ENCODE measurements at places on chromosomes 6 and 20.

DNA sequence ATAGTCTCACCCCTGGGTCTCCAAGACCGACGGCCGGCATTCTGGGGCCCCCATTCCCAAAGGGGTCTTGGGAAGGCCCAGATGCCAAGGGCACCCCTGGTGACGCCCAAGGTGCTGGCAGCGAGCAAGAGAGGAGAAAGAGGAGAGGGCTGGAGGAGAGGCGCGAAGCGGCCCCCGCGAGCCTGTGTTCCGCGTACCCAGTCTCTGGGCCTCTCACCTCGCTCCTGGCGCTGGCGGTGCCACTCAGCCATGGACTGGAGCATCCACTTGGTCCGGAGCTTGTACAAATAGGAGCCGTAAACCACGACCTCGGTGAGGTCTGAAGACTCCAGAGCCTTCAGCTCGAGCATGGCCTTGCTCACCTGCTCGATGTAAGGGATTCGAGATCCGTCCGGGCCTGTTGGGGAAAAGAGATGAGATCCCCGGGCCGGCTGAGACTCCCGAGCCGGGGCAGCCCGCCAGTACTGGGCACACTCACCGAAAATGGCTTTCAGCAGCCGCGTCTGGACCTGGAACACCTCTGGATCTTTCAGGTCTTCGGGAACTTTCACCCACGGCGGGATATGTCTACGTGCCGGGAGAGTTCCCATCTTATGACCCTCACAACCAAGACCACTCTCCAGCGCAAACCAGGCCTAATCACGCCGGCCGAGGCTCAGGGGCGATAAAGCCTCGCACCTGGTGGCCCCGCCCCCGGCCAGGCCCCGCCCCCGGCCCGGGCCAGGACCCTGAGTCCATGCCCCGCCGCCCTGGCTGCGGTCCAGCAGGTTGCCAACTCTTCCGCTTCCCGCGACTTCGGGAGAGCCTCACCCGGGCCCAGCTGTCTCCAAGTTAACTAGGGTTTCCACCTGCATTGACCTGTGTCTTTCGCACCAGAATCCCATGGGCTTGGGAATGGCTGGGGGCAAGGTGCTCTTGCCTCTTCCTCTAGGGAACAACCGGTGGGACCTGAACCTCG lies at the start of gene DPPA5:
Gene DPPA5 (minus strand): TSS at position 641 of the 958 bp plus-strand sequence. CDS start 51 bp downstream, at position 590.
- DNase-seq, result no peak

DNA sequence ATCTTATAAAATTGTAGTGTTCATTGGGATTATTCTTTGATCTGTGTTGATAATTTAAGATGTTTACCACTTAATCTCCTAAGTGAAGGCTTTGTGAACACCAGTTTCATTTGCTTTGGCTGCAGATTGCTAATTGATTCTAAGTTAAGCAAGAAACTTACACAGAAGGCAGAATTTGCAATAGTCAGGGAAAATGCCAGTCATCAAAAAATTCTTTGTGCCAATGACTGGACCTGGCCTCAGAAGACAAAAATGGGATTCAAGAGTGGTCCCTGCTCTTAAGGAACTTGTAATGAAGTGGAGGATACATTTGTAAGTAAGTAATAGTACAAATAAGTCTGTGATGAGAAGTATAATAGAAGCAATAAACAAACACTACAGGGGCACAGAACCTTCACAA lies 63.3 kb upstream of the EXOC2 start:
- DNase-seq, result no peak

GRCh38 chr20:62046431-62046830 lies 19.2 kb downstream of the TAF4 start:
- no peak for DNase-seq

DNA sequence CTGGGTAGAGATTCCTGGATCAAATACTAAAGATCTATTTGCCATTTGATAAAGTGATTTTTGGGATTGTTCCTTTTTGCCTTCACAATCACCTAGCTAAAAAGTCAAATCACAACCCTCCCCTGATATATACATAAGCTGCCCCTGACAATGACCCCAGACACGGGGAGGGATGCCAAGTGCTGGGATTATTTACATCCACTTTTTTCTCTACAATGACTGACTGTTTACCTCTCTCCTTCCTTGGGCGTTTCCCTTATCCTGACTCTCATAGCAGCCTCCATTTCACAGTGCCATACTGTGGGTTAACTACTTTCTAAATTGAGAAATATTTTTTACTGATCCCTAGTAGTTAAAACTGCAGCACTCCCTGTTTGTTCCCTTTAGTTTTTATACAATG lies 150.8 kb upstream of the TMEM170B start:
- no peak for DNase-seq

GRCh38 chr6:111865909-111866546 lies 7.2 kb downstream of the FYN start:
- no peak for DNase-seq

DNA sequence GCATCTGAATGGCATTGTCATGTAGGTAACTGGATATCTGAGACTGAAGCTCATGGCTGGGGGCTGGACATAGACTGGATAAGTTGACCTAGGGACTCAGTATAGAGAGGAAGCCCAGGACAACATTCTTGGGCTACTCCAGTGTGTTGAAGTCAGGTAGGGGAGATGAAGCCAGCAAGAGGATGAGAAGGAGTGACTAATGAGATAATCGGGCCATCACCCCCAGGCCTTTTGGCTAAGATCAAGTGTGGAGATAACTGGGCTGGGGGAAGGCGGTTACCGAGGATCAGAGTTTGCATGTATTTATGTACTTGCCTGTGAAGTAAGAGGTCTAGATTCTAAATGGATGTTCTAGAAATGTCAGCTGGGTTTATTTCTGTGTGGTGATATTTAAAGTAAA lies 73.4 kb downstream of the ELOVL2 start:
- DNase-seq, result no peak

- DNase-seq, result no peak
Measured at GRCh38 chr20:539191-539590, 4.4 kb downstream of the CSNK2A1 start.

- no peak for DNase-seq
Measured at GRCh38 chr6:41561931-41562911, 16.0 kb downstream of the FOXP4 start.

DNA sequence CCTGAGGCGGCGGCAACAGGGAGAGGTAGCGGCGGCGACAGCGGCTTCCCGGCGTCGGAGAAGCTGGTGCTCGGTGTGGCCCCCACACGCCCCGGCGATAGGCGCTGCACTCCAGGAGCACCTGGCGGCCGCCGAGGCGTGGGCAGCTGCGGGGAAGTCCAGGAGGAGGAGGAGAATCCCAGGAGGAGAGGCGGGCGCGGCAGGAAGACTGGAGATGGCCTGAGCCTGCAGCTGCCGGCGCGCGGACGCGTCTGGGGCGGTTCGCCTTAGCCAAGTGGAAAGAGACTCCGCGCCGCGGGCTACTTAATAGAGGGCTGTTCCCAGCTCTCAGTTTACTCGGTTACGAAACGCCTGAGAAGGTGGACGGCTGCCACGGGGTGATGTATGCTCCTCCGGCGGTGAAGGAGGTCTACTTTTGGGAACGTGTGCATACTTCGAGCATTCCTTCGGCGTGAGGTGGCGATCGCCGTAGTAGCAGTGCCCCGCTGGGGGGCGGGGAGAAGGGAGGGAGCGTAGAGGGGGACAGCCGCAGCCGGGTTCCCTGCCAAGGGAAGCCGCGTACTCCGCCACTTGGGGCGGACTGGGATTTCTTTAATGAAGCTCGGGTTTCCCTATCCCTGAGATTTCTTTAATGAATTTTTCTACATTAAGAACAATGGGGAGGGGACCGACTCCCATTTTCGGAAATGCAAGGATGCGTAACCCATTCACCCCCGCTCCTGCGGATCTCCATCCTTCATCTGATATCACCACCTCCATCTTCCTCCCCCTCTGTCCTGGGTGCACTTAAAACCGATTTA lies at the start of gene COL12A1:
Gene COL12A1 (minus strand): TSS at position 278 of the 800 bp plus-strand sequence. CDS start 3,261 bp downstream, outside the sequence.
- DNase-seq, result no peak

DNA sequence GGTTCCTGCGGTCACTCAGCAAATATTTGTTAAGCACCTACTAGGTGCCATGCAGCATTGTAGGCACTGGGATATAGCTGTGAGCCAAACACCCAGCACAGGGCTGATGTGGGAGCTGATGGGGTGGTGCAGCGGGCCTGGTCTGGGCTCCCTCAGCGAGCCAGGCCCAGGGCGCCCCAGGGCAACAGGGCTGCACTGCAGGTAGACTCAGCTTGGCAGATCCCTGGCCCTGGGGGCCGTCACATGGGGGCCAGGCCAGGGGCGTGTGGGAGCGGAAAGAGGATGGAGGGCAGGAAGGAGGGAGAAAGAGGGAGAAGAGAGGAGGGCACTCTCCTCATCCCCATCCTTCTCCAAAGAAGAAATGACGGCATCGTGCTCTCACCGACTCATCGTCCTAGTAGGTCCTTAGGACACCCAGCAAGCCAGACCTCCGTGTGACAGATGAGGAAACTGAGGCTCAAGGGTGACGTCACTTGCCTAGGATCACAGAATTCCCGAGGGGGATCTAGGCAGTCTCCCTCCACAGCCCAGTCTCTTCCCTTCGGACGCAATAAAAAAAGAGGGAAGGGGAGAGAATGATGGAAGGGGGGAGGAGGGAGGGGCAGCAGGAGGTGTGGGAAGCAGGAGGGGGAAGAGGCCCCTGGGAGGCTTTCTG lies 53.3 kb downstream of the RBM38 start:
- DNase-seq, result no peak

GRCh38 chr6:36920049-36920448 lies 34.3 kb downstream of the C6orf89 start:
- DNase-seq, result no peak

DNA sequence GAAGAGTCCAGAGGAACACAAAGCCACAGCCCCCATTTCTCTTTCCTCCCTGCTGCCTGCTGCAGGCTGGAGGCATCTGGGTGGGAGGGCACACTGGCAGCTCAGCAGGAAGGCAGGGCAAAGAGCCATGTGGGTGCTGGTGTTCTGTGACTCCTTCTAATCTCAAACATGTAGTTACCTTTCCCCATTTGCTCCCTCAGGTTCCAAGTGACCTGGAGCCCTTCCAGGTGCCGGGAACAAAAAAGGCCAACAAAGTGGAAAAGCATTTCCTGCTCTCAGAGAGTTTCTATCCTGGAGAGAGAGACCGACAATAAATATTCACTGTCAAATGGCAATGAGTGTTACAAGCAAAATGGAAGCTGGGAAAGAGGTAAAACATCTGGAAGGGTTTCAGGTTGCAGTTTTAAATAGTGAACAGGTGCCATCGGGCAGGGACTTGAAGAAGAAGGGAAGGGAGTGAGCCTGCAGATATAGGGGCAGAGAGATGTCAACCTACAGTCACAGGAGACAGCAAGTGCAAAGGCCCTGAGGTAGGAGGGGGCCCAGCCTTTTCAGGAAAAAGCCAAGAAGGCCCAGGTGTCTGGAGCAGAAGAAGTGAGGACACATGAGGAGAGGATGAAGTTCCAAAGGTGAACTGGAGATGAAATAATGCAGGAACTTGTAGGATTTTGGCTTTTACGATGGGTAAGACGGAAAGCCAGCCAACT lies 43.6 kb upstream of the IYD start:
- DNase-seq, result no peak

- no peak for DNase-seq
Measured at GRCh38 chr20:34525709-34526416, 9.6 kb downstream of the DYNLRB1 start.

- no peak for DNase-seq
Measured at GRCh38 chr6:83308833-83309232, 115.7 kb downstream of the RWDD2A start.

- no peak for DNase-seq
Measured at GRCh38 chr20:50845566-50846215, 50.8 kb downstream of the BCAS4 start.

DNA sequence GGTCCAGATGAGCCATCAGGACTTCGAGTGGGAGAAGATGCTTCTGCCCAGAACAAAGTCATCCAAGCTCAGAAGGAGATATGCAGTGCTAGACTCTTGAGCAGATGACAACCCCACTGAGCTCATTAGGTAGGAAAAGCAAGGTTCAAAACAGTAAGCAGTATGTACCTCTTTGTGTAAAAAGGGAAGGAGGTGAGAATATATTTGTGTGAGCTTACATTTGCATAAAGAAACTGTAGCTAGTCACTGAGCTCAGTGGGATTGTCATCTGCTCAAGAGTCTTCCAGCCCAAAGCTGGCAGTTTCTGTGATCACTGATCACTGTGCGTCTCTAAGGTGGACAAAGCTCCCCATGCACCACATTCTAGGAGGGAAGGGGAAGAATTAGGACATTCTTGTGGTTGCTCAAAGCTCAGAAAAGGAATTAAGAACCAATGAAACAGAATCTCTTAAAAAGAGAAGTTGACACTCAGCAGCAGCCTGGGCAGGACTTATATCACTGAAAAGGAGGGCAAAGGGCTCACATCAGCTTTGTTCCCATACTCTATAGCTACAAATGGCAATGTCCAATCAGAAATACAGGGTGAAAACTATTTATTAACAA lies 90.0 kb upstream of the MAFB start:
- DNase-seq, result no peak

DNA sequence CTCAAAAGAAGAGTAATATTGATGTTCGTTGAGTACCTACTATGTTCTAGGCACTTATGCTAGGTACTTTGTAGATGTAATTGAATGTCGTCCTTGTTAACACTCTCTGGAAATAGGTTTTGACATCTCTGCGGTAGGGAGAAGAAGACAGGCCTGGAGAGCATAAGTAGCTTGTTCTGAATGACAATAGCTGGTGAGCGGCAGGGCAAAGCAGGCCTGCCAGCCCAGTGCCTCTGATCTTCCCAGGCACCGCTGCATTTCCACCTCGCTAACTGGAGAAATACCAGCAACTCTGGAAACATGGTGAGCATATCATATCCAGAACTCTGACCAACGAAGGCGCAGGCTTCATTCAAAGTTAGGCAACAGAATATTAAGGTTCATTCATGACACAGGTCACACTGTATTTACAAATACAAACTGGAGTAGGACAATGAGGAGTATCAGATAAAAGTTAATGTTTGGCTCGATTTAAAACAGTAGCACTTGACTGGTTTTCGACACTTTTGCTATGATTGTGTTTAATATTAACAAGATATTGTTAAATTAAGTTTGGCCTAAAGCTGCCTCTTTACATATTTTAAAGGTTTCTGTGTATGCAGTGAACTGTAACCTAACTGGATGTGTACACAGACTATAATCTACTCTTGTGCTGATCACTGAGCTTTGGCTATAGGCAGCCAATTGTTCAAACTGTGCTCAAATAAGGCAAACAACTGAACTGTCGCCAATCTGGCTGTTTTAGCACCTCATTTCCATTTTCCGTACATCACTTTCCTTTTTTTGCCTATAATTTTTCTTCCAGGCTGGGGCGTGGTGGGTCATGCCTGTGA lies 54.1 kb downstream of the PPP1R3G start:
- no peak for DNase-seq

DNA sequence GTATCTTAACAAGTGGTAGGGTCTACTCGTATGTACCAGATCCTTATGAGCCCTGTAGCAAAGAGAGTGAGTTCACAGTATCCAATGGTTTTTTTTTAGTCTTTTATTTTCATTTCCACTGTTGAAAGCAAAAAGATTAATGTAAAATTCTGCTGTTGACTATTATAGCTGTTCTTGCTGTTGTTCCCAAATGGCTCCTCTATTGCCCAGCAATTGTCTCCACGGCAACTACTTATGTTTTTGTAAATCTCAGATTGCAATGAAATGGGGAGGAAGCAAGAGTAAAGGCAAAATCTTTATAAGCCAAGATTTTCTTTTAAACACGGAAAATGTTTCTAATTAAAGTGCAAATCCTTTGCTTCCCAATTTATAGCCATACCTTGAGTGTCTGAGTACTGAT lies 406.1 kb downstream of the EPM2A start:
- no peak for DNase-seq

GRCh38 chr6:127457456-127458064 lies 1.6 kb downstream of the KIAA0408 start:
- no peak for DNase-seq

Data from stimulated activated CD4-positive, alpha-beta T cell treated with anti-CD3 and anti-CD28 coated beads, TNF-alpha, amount 100 ng/mL, for 1 hour (primary cell).